Cortex of kidney (tissue), 1 donor: ENCODE measurements at places on chromosomes 11 and 22.

GRCh38 chr11:88531831-88532230 lies 194.3 kb upstream of the CTSC start:
- no peak for DNase-seq

DNA sequence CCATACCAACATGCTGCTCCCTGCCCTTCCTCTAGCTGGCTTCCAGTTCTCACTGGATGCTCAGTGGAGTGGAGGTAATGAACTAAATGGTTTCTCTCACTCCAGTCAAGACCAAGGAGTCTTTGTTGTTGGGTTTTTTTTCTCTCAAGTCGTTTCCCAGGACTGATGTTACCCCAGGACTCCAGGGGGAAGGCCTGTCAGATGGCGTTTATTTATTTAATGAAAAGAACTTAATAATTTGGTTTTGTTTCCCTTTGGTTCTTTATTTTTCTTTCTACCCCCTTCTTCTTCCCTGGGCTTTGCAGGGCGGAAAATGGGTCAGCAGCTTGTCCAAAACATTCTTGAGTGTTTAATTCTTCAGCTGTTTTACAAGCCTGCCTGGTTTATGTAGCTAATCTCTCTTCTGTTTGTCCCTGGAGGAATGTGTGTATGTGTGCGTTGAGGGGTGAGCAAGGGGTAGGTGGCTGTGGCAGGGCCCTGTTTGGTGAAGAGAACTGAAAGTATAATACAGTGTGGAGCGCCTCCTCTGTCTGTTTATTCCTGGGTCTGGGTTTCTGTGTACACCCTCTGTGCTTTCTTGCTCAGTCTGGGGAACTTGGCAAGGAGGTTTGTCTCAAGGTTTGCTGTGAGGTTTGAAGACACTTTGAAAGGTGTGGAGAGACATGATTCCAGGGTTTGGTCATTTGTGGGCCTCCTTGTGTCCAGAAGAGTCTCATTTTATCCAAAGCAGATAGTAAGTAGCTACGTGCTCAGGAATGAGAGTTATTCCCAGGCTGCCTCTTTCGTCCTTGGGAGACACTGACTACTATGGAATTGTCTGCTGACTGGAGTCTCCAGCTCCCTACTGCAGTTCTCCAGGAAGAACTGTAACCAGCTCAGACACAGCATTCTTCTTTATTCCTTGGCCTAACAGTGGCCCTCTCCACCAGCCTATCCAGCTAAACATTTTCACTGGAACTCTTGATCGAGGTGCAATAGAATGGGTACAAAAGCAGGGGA lies 175.5 kb downstream of the ADAMTS15 start:
- no peak for DNase-seq

GRCh38 chr22:23289851-23290724 lies 109.8 kb downstream of the BCR start:
- DNase-seq = no peak

GRCh38 chr11:2202071-2202899 lies 30.7 kb upstream of the TH start:
- no peak for DNase-seq

GRCh38 chr22:40493441-40493840 lies 123.0 kb downstream of the SGSM3 start:
- DNase-seq = no peak

DNA sequence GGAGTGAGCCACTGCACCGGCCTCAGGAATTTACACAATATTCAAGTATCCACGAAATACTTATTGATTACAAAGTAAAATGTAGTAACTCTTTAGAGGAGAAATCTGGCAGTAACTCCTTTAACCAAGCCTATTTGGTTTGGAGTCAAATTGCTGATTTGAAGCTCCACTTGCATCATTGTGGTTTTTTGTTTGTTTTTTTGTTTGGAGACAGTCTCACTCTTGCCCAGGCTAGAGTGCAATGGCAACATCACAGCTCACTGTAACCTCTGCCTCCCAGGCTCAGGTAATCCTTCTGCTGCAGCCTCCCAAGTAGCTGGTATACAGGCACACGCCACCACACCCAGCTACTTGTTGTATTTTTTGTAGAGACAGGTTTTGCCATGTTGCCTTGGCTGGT lies 6.4 kb upstream of the QSER1 start:
- DNase-seq = no peak

DNA sequence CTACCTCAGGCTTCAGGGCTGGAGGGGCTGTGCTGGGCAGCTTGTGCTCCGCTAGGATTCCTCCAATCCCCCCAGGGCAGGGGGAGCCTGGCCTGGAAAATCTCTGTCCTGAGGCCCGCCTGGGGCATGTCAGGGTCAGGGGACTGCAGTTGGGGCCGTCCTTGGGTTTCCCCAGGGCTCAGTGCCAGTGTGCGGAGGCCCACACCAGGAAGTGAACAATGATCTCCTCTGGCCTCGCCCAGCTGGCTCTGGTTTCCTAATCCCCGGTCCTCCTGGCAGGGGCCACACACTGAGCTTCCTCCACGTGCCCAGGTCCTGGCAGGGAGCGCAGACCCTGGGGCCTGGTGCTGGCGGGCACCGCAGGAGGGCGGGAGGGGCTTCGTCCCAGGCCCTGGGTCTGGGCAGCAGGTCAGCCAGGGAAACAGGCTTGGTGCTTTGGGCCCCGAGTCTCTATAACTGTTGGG lies 1.4 kb upstream of the MUC2 start:
- DNase-seq = no peak

- DNase-seq = no peak
Measured at GRCh38 chr22:26887916-26888315, 230.5 kb downstream of the MIAT start.

- DNase-seq = no peak
Measured at GRCh38 chr11:3747704-3748103, 49.6 kb downstream of the NUP98 start.

DNA sequence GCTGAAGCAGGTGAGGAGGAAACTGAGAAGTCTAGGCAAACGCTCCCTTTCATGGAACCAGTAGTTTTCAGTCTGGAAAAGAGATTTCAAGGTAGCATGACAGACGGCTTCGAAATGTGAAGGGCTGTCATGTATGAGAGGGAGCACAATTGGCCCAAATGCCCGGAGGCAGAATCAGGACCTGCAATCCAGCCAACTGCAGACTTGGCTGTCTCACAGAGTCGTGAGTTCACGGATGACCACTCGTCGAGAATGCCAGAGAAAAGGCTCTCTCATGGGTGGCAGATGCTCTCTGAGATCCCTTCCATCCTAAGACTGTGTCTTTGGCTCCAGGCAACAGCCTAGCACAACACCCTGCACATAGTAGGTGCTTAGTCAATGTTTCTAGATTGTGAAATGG lies 134.8 kb downstream of the DSCAML1 start:
- no peak for DNase-seq
